ENCODE measurements at places on chromosomes 4 and X.

DNA sequence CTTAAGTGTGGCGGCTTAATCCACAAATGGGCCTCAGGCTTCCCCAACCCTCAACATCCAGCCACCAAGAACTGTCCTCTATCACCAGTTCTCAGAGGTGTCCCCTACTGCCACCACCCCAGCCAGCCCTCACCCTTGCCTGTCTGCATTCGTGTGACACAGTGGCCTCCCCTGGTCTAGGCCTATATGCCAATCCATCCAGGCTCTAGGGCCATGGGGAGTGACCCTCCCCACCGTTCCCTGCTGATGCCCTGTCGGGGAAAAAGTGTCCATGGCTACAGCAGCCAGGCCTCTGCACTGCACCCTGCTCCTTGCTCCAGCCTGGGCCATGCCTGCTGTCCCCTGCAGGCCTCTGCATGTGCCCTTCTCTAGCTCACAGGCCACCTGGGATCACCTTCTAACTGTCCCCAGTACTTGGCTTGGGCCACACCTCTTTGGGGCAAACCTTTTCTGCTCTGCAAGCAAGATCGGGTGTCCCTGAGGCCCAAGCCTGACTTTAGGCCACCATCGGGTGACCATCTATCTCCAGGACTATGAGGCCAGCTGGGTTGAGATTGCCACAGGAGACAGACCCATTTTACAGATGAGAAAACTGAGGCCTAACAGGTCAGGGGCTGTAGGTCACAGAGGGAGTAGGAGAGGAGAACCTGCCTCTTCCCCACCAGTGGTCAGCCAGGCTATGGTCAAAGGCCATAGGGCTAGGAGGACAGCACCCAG is 75.8 kb downstream of the JAKMIP1 start:
- DNase-seq: no peak

DNA sequence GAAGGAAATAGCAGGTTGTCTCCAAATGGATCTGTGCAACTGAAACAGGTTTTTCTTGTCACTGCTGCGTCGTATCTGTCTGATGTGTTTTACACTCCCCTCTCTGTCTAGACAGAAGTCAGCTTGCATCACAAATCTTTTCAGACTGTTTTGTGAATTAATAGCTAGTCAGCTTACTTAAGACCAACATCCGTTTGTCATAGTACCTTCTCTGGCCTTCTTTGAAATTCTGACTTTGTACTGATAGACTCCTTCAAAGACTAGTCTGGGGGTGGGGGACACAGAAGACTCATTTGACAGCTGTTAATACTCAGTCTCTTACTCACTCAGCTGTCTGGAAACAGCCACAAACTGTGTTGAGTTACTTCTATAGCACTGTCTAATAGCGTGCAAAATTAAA is 197.8 kb downstream of the PALLD start:
- DNase-seq: no peak

DNA sequence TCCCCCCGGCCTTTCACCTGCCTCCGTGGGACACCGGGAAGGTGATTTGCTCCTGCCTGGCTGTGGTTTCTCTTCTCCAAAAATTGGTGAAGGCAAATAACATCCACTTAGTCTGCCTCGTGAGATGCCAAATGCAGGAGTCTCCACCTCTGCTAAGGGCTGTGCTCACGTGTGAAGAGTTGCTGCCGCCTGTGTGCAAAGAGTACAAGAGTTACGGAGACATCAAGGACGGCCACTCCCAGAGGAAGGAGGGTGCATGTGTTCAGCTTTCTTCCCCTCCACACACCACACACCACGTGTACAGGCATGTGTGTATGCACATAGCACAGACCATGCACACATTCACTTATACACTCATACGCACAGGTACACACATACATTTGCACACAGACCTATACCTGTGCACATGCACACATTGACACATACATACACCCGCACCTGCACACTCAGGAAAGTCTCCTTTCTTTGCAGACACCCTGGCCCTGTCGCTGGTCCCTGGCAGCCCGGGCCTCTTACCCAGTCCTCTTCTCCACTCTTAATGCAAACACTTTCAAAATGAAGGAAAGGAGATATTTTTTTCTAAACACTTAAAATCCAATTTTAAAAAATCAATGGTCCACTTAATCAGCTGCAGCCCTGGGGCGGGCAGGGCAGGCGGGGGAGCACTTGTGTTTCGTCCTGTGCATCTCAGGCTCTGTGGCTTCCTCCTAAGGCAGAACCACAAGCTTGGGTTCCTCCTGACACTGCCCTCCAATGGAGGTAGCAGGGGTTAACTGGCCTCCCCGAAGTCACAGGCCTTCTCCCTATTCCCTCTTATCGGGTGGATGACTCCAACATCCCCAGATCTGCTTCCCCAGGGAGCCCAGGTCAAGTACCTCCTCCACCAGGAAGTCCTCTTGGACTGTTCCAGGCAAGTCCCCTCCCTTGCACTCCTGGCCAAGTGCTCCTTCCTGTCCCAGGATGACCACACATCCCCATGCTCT is 103.0 kb downstream of the CPZ start:
- DNase-seq: no peak

- DNase-seq: no peak
Observed at GRCh38 chrX:9781941-9782340, 4.3 kb upstream of the SHROOM2 start.

GRCh38 chrX:71922686-71923085 is 12.0 kb downstream of the NHSL2 start:
- no peak for DNase-seq

DNA sequence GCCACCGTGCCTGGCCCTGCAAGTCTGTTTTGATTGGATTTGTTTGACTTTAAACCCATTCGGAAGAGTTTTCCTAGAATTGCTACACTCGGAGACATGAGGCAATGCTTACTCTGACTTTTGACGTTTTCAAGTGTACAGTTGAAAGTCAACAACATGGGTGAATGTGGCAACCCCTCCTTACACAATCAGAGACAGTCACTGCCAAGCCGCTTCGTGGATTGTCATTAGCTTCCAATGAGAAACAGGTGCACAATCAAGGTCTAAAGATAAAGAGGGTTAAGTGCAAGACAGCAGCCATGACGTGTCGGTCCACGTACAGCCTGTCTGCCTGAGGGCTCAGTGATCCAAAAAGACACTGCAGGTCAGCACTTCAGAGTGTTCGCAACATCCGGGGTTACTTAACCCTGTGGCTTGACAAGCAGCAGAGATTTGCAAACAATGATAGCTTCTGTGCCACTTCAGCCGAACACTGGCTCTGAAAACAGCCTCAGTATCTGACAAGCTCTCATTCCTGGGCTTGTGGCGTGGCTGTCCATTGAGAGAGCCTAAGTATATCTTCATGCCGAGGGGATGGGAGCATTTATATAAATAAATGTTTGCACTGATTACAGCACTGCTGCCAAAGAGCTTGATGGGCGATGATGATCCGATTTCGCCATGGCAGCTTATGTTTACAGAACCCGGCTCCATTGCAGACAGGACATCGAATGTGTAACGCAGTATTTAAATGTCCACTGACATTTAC is 180.0 kb downstream of the DHRSX start:
- no peak for DNase-seq

DNA sequence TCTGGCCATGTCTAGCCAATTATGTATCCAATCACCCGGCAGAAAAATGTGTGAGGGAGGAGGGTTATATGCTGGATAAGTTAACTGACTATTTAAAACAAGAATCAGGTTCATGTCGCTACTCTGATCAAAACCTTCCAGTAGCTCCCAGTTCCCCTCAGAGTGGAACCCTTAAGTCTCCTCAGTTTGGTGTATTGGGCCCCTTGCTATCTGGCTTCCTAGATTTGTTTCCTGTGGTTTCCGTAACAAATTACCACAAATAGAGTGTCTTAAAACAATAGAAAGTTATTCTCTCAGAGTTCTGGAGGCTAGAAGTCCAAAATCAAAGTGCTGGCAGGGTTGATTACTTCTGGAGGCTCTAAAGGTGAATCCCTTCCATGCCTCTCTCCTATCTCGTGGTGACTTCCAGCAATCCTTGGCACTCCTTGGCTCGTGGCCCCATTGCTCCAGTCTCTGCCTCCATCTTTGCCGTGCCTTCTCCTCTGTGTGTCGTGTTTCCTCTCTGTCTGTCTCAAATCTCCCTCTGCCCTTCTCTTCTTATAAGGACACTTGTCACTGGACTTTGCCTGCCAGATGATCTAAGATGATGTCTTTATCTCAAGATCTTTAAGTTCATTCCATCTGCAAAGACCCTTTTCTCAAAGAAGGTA is 10.5 kb upstream of the ENPP6 start:
- DNase-seq: no peak

DNA sequence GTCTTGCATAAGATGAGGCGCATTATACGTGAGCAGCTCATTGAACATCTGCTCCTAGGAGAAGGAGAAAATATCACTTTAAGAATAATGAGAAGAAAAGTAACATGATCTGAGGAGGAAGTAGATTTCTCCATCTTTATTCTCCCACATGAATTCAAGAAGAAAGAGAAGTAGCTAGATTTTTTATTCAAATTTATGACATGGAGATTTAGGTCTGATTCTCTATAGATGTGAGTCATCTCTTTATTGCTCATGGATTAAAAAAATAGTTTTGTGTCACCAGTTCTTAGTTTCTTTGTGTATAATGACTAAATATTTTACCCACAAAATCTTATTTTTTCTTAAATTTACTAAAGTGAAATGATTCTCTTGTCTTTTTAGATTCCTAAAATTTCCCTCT is 40.4 kb downstream of the HPGDS start:
- DNase-seq: no peak

GRCh38 chr4:60911127-60911526 is 289.0 kb upstream of the ADGRL3 start:
- no peak for DNase-seq

DNA sequence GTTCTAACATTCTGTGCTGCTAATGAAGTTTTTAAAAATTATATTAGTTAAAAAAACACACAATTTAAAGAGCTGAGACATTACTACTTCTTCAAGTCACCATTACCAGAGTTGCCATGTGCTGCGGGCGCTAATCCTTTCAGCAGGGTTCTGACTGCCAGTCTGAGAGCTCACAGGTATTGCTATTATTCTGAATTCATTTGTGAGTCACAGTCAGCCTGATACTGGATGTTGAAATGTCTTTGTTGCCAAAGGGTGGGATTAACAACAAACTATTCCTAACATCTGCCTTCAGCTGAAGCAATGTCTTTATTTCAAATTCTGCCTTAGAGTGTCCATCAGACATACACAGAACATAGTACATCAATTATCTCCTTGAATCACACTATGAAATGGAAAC is 197.1 kb upstream of the FGF13 start:
- DNase-seq: no peak

DNA sequence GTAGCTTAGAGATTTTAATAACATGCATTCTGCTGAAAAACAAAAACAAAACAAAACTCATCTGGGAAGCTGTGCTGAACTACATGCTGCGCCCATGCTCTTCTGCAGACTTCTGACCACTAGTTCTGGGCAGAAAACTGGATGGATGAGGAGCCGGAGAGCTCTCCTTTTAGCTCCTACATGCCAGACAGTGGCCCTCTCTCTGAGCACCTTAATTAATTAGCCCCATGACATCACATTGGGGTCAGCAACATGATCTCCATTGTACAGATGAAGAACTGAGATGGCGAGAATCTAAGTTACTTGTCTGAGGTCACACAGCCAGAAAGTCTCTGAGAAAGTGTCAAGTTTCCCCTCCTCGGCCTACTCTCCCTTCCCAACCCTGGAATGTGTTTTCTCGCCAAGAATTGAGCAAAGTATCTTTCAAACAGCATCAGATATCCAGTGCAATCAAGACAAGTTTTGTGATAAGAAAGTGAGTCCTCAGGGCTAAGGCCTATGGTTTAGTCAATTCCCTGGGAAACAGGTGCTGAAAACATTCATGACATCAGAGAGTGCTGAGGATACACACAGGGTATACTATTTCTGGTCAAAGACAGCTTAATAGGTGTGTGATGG is 21.6 kb downstream of the SCD5 start:
- DNase-seq: no peak

DNA sequence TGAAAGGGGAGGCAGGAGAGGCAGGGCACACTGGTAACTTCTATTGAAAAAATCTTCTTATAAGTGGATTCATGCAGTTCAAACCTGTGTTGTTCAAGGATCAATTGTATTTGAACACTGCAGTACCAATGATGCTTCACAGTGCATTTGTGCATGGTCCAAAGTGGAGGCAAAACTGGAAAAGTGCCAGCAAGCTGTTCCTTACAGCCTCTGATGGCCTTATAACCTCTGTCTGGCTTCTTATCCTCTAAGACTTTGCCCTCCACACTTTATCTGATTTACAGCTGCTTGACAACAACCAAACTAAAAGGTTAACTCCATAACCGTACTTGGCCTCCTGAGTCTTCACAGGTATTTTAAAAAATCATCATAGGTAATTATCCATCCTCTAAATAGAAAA is 40.4 kb downstream of the MAGEB17 start:
- no peak for DNase-seq

DNA sequence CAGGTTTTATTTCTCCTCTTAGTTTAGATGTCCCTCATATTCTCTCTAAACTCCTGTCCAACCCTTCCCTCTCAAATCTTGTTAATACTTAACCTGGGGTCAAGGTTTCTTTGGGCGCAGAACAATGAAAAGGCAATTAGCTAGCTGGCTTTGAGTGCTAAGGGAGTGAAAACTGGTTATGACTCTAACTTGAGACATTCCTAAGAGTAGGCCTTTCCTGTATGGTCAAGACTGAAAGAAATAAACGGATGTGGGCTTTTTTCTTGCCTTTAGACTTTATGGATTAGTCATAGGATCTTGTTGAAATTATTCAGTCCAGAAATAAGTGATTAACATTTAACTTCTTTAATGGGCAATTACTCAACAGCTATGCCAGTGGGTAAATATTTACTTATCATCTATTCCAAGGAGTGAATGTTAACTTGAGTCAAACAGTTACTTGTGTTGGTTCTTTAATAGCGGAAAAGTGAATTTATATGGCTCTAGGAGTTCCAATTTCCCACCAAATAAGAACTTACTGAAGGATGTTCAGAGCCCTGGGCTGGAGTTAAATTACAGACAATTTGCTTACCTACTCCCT is 141.7 kb upstream of the SCML1 start:
- no peak for DNase-seq

GRCh38 chr4:186885289-186885688 is 161.6 kb upstream of the FAT1 start:
- DNase-seq: no peak

DNA sequence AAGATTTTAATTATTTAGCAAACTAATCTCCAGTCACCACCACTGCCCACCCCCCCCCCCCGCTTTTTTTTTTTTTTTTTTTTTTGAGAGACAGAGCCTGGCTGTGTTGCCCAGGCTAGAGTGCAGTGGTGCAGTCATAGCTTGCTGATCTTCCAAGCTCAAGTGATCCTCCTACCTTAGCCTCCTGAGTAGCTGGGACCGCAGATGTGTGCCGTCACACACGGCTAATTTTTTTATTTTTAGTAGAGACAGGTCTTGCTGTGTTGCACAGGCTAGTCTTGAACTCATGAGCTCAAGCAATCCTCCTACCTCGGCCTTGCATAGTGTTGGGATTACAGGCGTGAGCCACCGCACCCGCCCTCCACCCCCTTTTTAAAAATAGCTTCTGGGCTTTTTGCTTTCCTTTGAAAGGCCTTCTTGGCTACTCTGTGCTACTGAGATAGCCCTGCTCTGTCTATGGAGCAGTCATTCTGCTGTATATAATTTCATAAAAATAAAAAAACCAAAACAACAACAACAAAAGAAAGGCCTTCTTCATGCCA is 18.7 kb downstream of the TXLNG start:
- no peak for DNase-seq

All from glutamatergic neuron (in vitro differentiated cells).